ENCODE measurements at places on chromosomes 4 and X.

GRCh38 chr4:152359208-152360044, 176.5 kb downstream of the FBXW7 start:
- DNase-seq: no peak

DNA sequence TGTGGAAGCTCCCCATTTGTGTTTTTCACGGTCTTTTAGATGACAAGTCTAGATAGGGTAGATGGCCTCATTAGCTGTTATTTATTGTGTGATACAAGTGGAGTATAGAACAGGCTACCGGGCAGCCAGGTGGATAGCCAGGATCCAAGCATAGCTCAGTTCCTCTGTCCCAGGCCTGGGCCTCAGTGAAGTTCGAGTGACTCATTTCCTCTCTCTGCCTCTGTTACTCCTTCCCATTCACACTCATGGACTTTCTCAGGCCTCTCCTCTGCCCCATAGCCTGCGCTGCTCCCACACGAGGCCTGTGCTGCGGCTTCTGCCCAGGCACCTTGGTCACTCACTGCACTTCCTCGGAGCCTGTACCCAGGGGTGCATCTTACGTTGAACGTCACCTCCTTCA, 54.5 kb downstream of the TENM3 start:
- DNase-seq: peak; percentile 66

- DNase-seq: peak; percentile 65
Measured at GRCh38 chr4:118770741-118771187, 65.2 kb downstream of the SEC24D start.

DNA sequence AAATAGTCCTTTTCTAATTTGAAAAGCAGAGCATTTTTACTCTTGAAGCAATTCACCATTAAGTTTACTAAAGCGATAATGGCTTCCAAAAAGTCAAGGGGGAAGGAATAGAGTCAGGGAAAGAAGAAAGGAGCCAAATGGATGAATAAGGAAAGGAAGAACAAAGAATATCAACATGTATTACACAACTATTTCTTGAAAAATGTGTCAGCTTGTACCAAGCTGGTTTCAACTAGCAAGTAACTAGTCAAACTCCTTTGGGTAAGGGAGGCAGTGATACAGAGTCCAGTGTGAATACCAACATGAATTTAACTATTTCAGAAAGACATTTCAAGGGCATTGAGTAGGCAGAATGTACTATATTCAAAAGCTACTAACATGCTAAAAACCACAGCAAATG, 112.1 kb downstream of the ARHGAP6 start:
- no peak for DNase-seq

GRCh38 chr4:19659101-19659500, 592.6 kb upstream of the SLIT2 start:
- DNase-seq: no peak
